ENCODE measurements at places on chromosomes 5 and 9.

DNA sequence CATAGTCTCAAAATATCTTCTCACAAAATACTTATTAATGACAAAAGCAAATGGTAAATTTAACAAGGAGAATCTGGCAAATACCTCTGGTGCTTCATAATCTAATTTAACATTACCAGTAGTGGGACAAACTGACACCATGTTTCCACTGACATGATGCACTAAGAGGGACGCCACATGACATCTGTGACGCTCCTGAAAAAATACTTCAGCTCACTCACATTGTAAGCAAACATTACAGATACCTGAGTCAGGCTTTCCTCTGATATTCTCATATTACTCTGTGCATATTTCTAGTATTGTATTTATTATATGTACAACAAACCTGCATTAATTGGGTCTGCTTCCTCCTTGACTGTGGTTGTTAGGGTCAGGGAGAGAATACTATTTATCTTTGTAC lies 56.7 kb upstream of the OSMR start:
- DNase-seq: no peak

- no peak for DNase-seq
These were observed 160.9 kb downstream of the CETN3 start for GRCh38 chr5:90248640-90249039.

DNA sequence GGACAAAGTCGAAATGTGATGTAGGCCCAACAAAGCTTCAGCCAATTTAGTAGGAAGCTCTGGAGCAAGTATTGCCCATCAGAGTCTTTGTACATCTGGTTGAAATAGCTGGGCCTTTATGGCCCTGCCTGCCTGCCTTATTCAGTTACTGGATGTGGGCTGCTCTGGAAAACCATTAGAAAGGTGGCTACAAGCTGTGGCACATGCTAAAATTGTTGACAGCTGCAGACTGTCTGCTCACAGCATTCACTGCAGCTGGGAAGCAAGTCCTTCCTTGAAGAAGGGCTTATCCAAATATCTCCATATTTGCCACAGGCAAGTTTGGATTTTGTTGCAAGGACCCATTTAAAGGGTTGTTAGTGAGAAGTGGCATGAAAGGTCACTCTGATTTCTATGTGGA lies 24.4 kb downstream of the SMIM15 start:
- DNase-seq: no peak

DNA sequence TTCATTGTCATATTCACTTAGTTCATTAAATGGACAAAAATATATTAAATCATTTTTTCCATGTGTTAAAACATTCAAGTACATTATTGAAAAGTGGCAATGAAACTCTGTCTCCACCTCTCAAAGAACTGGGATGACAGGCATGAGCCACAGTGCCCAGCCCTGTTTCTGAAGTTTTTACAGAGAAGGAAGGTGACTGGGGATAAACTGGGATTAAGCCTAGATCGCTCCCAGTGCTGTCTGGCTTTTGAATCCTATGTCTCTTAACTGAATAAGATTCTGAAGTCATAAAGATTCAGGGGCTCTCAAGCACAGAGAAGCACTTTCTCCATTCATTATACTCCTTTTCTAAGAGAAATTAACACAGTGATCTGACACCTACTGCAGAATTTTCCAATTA lies 88.3 kb downstream of the SLC38A9 start:
- DNase-seq: no peak

DNA sequence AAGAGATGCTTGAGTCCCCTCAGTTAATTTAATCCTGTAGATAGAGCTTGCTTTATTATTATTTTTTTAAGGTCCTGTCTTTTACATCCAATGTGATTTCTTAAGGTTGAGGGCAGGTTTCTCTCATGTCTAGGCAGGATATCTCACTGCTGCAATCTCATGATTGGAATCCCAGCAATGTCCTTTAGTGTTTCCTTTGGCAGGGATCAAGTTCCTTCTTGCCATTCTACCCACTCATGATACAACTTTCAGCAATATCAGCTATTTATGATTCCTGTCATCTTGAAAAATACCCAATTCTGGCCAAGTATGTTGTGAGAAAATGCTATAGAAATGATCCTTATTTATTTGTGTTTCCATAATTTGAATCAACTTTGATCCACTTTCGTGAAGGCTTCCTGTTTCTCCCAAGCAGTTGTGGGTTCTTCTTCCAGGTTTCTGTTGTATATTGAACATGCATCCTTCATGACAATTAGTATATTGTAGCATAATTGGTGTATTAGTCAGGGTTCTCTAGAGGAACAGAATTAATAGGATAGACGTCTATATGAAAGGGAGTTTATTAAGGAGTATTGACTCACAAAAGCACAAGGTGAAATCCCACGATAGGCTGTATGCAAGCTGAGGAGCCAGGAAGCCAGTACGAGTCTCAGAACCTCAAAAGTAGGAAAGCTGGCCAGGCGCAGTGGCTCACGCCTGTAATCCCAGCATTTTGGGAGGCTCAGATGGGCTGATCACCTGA lies 18.4 kb upstream of the VPS13A start:
- DNase-seq: no peak

GRCh38 chr5:75993183-75993582 lies 90.0 kb upstream of the SV2C start:
- no peak for DNase-seq

- DNase-seq: no peak
These were observed 113.6 kb upstream of the FER start for GRCh38 chr5:108634010-108634616.

DNA sequence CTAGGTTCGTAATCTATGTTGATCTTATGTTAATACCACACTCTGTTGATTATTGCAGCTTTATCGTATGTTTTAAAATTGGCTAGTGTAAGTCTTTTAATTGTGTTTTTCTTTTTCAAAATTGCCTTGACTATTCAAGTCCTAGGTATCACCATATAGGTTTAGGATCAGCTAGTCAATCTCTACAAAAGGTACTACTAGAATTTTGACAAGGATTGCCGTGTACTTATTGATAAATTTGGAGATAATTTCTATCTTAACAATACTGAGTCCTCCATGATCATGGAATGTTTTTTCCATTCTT lies 117.9 kb upstream of the PRSS3 start:
- DNase-seq: no peak

DNA sequence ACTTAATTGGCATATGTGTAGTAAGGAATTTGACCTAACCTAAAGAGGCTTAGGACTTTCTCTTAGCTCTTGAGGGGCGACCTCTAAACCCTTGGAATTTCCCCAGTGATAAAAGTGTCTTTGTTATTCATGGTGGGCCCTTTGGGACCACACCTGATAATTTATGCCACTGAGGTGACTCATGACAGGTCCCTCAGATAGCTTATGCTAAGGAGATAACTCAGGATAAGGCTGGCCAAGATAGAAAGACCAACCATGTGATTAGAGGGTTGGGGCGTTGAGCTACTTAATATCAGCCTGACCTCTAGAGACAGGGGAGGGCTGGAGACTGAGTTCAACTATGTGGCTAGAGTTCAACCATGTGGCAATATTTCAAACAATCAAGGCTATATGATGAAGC lies 218.1 kb downstream of the AP3B1 start:
- no peak for DNase-seq

DNA sequence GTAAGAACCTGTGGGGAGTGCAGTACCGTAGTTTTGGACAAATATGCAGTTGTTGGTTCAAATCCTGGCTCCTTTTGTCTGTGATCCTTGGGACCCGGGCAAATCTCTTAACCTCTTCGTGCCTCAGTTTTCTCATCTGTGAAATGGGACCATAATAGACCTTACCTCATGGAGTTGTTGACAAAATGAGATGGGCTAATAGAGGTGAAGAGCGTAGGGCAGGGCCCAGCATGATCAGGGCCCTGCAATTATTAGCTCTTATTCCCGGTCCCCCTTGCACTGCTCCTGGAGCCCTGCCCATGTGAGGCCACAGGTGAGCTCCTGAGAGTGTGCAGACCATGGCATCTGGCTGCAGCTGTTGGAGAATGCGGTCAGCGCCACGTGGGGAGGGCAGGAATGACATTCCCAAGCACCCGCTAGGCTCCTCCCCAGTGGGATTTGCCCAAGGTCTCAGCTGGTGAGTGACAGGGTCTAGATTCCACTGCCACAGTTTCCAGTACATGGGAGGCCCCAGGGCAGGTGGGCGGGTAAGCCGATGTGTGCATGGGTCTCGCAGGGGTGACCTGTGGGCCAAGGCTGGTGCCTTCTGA lies 41.0 kb downstream of the NEK6 start:
- DNase-seq: no peak

- no peak for DNase-seq
These were observed 15.1 kb upstream of the TNFSF15 start for GRCh38 chr9:114820776-114821501.

DNA sequence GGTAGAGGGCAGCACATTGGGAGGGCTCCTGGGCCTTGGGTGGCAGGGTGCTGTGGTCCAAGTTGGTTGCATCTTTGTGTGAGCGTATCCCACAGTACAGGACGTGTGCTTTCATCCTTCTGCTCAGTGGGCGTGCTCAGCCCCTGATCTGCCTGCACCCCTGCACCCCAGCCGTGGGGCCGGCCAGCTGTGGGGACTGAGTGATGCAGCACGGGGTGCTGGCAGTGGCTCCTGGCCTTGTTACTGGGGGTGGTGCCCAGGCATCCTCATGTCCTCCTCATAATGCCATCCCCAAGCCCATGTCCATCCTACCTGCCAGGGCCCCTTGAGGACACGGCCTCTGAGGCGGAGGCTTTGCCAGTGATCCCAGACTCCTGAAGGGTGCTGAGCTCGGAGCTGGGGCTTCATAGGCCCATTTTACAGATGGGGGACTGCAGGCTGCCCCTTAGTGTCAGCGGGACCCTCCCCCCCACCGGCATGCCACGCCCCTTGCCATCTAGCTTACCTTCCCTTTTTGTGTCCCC lies 100.7 kb downstream of the PHF2 start:
- peak; percentile 56 for DNase-seq

GRCh38 chr5:143213851-143214363 lies 189.6 kb downstream of the NR3C1 start:
- no peak for DNase-seq

- peak; percentile 65 for DNase-seq
These were observed 29.3 kb upstream of the UHRF2 start for GRCh38 chr9:6383551-6384225.

- DNase-seq: no peak
These were observed 19.7 kb downstream of the KDM3B start for GRCh38 chr5:138372225-138372624.

DNA sequence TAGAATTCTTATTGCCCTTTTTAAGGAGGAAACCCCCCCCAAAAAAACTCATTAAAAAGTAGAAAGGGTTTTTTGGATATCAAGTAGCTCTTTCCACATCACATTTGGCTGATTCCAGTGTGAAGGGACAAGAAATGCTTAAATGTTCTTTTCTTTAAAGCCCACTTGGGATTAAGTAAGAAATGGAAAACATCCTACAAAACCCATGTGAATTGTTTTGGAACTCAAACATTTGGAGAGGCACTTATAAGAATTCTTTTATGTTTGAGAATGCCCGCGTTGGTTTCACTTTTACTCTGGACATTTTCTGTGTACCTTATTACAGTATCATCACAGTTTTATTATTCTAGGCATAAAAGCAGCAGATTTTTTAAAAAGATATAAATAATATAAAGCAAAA lies 301.1 kb upstream of the ACTBL2 start:
- DNase-seq: no peak

DNA sequence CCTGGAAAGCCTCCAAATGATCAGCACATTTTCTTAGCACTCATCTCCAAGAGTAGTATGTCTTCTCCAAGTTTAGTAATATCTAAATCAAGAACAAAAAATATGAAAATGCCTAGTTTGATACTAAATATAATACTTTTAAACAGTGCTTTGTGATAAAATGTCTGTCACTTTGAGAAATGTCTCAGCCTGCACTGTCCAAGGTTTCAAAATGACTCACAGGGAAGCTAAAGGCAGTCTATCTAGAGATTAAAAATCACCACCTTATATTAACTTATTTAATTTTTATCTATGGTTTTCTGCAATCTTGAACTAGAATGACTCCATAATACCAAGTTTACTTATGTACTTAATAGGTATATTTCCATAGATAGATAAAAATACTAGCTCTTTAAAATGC lies 633.0 kb upstream of the C9orf72 start:
- no peak for DNase-seq

DNA sequence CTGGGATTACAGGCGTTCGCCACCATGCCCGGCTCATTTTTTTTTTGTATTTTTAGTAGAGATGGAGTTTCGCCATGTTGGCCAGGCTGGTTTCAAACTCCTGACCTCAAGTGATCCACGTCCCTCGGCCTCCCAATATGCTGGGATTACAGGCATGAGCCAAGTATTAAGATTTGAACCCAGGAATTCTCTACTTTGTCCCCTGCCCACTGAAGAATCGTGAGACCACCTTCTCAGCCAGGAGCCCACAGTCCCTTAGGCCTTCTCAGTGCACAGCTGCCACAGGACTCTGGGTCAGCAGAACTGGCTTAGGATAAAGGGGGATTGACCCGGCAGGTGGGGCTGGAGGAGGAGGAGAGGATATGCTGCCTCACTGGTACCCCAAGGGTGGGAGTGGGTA lies 13.4 kb downstream of the OLFML2A start:
- DNase-seq: no peak

- DNase-seq: no peak
These were observed 251.7 kb downstream of the DENND1A start for GRCh38 chr9:123678038-123678877.

GRCh38 chr5:6636293-6636692 lies 3.1 kb downstream of the SRD5A1 start:
- no peak for DNase-seq

DNA sequence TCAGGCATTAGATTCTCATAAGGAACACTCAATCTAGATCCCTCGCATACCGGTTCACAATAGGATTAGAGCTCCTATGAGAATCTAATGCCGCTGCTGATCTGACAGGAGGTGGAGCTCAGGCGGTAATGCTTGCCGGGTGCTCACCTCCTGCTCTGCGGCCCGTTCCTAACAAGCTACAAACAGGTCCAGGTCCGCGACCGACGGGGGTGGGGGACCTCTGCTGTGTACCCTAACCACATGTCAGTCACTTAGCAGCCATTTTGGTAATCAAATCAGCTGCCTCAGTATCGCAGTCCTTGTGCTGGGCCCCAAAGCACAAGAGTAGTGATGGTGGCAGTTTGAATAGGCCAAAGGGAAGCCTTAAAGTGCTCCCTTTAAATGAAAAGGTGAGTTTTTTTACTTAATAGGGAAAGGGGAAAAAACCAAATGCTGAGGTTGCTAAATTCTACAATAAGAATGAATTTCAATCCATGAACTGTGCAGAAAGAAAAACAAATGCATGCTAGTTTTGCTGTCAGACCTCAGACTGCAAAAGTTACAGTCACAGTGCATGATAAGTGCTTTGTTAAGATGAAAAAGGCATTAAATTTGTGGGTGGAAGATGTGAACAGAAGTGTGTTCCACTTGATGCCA lies 67.0 kb upstream of the TNPO1 start:
- no peak for DNase-seq

- DNase-seq: no peak
These were observed 19.4 kb downstream of the EFNA5 start for GRCh38 chr5:107651325-107651724.

GRCh38 chr9:34374905-34375552 lies 1.7 kb downstream of the MYORG start:
- no peak for DNase-seq
